NCI-H2029 (cell line): ENCODE measurements at places on chromosomes 1 and 21.
A peak's percentile ranks its signal among the peaks of the same experiment; 100 is the strongest.

GRCh38 chr1:196029410-196029809, 578.8 kb downstream of the KCNT2 start:
- no peak for DNase-seq

- DNase-seq: no peak
Observed at GRCh38 chr21:41747943-41748738, 18.7 kb downstream of the RIPK4 start.

GRCh38 chr1:206581571-206581981, 30.7 kb downstream of the EIF2D start:
- DNase-seq: no peak

DNA sequence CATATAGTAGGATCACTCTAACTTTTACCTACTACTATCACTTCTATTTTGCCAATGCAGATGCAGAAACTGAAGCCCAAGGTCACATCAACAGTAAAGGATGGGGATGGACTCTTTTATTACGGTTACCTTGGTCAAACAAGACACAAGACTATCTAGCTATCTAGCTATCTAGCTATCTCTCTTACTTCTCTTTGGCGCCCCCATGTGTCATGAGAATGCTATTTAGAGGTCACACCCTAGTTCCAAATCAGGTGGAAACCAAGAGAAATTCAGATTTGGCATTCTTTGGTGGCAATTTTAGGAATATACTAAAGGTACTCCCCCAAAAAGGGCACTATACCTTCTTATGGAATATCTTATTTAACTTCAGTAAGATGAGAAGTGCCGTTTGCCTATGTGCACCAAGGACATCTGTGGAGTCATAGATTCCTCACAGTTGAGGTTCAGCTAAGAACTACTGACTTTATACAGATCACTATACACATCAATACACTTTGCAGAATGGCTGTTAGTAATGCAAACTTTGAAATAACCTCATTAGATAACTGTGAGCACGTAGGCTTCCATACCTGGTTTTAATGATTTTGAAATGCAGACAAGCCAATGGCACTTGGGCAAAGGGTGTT, 6.7 kb downstream of the ZNF648 start:
- DNase-seq: peak; percentile 35

DNA sequence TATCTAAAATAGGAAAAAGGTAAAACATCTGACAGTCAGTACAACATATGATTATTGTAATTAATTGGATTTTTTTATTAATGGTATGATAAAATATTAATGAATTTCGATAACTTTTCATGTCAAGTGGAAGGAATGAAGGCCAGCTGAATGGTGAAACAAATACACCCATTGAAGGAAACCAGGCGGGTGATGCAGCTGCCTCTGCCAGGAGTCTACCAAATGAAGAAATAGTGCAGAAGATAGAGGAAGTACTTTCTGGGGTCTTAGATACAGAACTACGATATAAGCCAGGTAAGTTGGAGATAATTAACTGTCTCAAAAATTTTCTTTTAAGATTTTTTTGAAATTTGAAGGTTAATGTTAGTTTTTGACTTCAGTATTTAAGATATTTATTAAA, 3.2 kb downstream of the SON start:
- no peak for DNase-seq

GRCh38 chr1:239920214-239920613, 171.5 kb upstream of the FMN2 start:
- no peak for DNase-seq

DNA sequence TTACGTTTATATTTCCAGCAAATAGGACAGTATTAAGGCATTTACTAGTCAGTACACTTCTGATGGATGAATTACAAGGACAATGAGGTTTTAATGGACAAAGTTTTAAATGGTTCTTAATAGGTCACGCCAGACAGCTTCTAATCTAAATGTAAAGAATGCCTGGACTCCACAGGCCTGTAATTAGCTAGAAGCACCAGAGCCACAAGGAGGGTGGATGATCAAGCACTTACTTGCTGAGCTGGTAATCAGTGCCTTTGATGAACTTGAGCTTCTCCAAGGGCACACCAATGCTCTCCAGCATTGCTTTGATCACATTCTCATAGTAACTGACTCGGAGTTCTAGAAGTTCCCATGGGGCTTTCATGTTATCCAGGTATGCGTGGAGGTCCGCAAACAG, 6.8 kb downstream of the YARS1 start:
- DNase-seq: no peak

- no peak for DNase-seq
Observed at GRCh38 chr21:42851812-42852665, 27.3 kb downstream of the WDR4 start.

GRCh38 chr21:35779690-35780570, 280.4 kb downstream of the SETD4 start:
- no peak for DNase-seq

DNA sequence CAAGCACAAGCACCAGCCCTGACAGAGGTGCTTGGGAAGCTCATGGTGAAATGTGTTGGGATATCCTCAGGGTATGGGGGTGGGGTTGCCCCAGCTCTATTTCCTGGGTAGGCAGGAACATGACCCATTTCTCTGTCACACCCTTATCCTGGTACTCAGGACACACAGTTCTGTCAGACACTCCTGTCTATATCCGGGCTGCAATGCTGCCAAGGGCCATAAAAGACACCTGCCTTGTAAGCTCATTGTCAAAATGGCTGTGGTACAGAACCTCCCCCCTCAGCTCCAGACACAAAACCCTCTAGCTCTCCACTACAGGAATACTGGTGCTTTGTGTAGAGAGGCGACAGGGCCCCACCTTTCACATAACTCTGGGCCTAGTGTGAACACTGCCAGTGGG, 636.7 kb downstream of the PLA2G4A start:
- peak; percentile 83 for DNase-seq

GRCh38 chr1:99650030-99650429, 4.1 kb downstream of the PALMD start:
- no peak for DNase-seq

DNA sequence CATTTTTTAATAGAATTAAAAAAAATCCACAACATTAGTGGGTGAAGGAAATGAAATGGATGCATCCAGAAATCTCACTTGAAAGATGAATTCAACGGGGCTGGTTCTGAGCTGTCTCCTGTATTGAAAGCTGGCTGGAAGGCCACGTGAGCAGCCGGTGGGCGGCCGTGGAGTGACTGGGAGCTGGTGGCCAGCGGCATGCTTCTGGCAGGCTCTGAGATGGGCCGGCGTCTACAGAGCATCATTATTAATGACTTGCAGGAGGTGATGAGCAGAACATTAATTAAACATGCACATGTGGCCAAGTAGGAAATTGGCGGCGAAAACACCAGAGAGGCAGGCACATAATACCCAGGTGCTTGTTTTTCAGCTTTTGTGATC, 115.6 kb upstream of the LMO4 start:
- DNase-seq: no peak

DNA sequence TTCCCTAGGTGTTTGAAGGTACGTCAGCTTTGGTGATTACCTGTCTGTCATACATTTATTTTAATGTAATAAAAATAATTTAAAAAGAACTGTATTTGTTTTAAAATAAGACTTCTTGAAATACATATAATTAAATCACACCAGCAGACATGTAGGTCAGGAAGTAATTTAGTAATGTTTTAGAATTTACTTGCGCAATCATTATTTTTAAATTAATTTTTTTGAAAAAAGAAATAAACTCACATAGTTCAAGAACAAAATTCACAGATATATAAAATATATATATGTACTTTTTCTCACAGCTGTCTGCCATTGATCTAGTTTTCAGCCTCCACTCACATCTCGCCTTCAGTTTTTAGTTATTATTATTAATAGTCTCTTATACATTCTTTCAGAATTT, 875.9 kb downstream of the TTLL7 start:
- DNase-seq: no peak

- no peak for DNase-seq
Observed at GRCh38 chr1:111163363-111163762, 23.3 kb downstream of the CEPT1 start.

DNA sequence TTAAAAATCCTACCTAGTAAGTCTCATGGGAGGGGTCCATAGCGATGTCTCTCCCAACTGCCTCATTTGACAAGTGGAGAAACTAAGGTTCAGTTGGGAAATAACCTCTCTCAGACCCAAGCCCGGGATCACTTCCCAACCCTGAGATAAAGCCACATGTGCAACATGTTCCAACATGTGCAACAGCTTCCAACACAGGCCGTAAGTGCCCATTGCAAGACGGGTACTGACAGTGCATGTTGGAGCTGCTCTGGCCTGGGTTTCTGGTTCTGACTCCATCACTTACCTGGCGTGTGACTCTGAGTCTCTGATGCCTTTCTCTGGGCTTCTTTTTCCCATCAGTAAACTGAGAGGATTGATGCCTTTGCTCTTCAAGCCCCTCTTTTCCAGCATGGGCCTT, 38.0 kb upstream of the FOXO6 start:
- DNase-seq: no peak

DNA sequence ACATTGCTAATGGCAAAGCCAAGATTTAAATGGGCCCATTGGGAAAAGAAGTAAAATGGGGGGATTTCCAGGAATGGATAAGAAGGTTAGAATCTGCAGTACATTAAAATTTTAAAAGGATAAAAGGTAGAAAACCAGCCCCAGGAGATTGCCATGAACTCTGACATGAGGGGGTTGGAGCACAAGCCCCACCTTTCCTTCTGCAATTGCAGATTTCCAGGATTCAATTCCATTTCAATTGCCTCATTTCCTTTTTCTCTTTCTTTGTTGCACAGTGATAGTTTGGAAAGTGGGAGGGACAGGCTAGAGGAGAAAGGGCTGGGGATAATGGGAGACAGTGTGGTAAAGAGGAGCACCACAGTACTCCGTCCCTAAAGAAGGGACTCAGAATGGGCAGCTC, 238.5 kb upstream of the RAB4A start:
- no peak for DNase-seq

GRCh38 chr1:228105996-228106799, 2.9 kb downstream of the MRPL55 start:
- DNase-seq: no peak

DNA sequence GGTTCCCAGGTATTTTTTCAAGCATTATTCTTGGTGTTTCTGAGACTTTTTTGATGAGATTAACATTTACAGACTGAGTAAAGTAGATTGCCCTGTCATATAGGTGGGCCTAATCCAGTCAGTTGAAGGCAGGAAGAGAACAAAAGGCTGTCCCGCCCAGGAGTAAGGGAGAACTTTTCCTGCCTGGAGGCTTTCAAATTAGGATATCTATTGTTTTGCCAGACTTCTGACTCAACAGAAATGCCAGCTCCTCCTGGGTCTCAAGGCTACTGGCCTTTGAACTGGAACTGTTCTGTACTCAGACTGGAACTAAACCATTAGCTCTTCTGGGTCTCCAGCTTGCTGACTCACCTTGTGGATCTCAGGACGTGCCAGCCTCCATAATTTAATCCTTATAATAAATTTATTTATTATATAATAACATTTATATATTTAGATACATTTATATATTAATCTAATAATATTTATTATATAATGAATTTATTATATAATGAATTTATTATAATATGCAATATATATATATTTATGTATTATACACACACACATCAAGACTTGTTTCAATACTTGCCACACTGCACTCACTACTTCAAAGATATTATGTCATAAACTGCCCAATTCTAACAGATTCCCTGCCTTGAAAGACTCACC, 510.8 kb upstream of the B3GALT2 start:
- DNase-seq: no peak

DNA sequence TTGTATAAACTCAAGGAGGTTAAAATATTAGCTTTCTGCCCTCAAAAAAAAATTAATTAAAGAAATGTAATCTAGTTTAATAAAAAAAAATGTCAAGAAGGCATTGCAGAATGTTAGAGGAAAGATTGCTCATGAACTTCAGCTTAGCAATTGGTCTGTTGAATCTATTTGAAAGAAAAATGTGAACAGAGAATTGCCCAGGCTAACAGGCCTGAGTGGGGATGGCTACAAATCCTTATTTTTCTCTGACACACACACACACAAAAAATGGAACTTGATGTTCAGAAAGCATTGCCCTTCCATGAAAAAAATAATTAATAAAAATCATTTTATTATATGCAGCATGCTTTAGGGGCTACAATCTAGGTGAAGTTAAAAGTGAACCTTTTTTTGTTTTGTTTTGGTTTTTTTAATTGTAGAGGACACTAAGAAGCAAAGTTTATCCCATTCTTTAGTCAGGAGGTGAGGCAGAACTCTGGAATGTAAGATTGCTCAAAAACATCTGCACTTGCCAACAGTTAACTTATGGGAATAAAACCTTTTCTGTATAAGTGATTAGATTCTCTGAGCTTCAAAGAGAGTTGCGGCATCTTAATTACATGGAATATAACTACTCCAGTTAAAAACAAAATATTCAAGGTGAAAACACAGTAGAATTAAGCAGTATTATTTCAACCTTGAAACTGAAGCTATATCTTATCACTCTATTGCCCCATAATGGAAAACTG, 658.5 kb upstream of the ADGRL2 start:
- DNase-seq: no peak

- DNase-seq: no peak
Observed at GRCh38 chr1:183278739-183279591, 92.9 kb downstream of the LAMC2 start.

DNA sequence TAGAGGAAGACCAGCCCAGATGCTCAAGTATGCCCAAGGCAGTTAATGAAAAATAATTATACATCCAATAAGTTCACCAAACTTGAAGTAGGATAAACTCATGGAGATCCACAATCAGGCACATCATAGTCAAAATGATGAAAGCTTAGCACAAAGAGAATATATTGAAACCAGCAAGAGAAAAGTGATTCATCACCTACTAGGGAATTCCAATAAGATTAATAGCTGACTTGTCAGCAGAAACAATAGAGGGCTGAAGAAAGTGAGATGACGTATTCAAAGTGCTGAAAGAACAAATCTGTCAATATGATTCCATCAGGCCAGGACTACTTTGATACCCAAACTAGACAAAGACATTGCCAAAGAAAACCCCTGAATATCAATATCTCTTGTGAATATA, 251.7 kb upstream of the BEND5 start:
- no peak for DNase-seq

- no peak for DNase-seq
Observed at GRCh38 chr1:3869751-3870301, 12.6 kb downstream of the DFFB start.

- peak; percentile 66 for DNase-seq
Observed at GRCh38 chr1:228486596-228487335, 416 bp upstream of the RNF187 start.

DNA sequence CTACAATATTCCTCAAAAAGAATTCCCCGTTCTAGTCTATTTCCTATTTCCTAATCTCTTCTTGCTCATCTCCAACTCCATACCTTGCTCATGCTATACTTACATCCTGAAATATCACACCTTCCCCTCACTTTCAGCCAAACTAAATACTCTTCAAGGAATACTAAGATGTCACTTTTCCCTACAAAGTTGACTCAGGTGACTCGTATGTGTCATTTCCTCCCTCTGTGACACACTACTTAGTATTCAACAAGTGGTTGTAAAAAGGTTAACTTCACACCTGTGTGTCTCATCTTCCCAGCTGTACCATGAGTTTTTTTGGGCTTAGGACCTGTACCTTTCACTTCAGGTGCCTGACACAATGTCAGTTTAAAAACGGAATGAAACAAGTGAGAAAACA, 81.9 kb upstream of the LBR start:
- DNase-seq: peak; percentile 42

- no peak for DNase-seq
Observed at GRCh38 chr1:97938285-97938642, 17.4 kb upstream of the DPYD start.
